ENCODE measurements at places on chromosomes 1 and 21. TPM values are rescaled to one million over a fixed set of nuclear protein-coding genes. Genes with fewer than 3 reads are reported as not detected.

DNA sequence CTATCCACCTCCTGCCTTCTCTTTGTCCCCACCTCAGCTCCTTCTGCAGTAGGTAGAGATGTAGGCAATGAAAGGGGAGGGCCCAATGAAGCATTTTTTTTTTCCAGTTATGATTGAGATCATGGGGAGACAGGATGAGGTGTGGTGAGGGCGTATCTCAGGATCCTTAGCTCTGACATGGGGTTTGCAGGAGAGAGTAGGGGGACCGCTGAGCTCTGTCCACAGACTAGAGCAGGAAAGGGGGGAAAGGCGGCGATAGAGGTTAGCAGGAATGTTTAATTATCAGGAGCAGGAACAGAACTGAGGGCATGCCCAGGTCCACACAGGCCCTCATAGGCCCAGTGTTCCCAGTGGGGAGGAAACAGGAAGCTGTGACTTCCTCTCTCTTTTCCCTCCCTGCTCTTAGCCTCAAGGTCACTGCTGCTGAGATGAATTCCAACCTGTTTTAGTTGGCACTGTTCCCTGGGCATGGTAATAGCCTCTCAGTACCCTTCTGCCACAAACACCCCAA is 901 bp upstream of the RXFP4 start:
- DNase-seq, result peak; percentile 52

DNA sequence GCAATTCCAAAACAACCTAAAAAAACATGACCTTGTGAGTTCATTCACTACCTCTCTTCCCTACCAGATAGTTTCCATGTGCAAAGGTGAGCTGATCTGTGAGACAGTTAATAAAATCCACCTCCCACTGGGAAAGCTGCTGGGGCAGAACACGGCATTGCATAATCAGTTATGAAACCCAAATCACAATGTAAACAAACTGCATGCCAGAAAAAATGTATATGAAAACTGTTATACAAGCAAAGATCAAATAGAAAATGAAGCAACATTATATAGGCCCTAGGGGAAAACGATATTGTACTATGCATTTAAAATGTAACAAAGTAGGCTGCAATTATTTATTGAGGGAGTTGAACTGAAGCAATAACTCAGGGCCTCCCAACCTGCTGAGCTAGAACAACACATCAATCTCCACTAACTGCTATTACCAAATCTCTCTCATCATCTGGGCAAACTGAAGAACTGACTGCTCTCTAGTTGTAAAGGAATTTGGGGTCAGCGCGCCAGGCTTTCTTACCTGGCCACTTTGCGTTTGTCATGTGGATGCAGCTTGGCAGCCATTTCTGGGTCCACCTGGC is 31.0 kb downstream of the TRIT1 start:
- no peak for DNase-seq

- DNase-seq, result no peak
These were observed 7.2 kb upstream of the HHAT start for GRCh38 chr1:210321552-210321951.

DNA sequence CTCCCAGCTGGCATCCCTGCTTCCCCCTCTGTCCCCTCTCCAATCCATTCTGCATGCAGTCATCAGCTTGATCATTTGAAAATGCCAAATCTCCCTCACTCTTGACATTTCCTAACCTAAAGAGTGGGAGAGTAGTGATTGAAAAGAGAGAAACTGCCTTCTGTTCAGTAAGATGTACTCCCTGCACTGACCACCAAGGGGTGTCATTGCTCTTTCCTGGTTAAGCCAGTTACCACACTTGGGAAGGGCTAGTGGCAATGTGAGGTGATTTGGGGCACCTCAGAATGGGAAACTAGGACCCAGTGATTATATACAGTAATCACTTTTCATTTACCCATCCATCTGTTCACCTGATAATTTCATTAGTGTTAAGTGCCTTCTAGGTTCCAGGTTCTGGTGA is 6.9 kb upstream of the TMEM269 start:
- no peak for DNase-seq

The FCRL2 gene
- polyA plus RNA-seq, result 0.07 TPM

The KCNK1 gene
- polyA plus RNA-seq, result 6.0 TPM

The TNFRSF25 gene
- polyA plus RNA-seq, result 4.7 TPM

The ATP5IF1 gene
- polyA plus RNA-seq, result 3,101 TPM

DNA sequence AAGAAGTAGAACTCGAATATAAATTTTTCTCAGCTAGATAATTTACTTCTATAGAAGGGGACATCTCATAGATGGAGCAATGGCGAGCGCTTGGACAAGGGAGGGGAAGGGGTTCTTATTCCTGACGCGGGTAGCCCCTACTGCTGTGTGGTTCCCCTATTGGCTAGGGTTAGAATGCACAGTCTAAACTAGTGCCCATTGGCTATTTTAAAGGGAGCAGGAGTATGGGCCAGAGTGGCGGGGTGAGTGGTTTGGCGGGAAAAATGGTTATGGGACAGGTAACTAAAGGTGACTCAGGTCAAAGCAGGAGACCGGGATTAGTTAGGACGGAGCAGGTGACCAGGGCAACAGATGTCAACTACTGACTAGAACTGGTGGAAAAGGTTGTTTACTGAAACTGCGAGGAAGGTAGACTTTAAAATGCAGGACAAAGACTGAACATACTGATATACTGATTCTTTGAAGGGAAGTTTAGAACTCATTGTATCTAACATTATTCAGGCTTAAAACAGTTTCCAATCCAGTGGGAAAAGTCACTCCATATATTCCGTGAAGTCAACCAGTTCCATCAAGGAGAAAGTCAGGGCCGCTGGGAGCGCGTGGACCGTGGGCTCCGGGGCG is 940 bp upstream of the ATAD3A start:
- DNase-seq, result no peak

DNA sequence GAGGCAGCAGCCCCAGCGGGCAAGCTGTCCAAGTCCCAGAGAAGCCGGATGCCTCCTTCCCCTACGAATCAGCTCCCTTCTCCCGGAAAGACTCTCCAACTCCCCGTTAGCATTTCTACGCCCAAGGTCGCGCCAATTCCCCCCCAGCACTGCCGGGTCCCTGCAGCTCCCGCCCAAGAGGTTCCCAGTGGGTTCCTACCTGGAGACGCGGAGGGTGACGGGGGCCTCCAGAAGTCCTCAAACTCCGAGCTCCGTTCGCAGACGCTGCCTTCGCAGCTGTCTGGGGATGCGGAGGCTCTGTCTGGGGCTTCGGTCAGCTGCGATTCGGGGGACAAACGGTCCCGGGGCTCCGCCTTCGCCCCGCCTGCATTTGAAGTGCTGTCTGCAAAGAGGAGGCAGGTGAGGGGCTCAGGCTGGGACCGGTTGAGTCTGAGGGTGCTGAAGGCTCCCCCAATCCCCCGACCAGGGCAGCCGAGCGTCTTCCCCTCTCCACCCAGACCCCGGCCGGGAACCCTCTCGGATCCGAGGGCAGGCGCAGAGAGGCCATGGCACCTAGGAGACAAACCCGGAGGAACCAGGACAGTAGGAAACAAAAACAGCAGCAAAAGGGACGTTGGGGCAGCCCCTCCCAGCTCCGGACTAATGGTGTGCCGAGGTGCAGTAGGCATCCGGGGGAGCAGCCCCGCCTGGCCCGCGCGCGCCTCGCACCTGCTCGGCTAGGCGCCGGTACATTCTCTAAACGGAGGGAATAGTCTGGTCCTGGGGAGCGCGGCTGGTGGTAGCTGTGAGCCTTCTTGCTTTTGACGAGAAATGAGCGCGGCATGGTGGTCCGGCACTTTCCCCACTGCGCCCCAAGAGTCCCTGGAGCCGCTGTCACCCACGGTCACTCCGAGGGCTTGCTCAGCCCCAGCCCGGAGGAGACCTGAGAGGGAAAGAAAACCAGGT is 3.8 kb downstream of the GFI1 start:
- peak; percentile 28 for DNase-seq

The NBPF10 gene
- polyA plus RNA-seq, result 0.19 TPM

DNA sequence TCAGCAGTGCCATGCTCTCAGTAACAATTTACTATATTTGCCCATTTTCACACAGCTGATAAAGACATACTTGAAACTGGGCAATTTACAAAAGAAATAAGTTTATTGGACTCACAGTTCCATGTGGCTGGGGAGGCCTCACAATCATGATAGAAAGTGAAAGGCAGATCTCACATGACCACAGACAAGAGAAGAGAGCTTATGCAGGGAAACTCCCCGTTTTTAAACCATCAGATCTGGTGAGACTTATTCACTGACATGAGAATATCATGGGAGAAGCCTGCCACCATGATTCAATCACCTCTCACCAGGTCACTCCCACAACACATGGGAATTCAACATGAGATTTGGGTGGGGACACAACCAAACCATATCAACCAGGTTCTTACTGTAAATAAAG is 112.1 kb upstream of the C1orf87 start:
- DNase-seq, result no peak

- DNase-seq, result no peak
These were observed 441.9 kb upstream of the ADAMTS5 start for GRCh38 chr21:27408826-27409225.

- DNase-seq, result no peak
These were observed 131.2 kb downstream of the AKT3 start for GRCh38 chr1:243718893-243719292.

GRCh38 chr1:171663854-171664575 is 11.5 kb upstream of the MYOC start:
- DNase-seq, result no peak

The KLF17 gene
- not detected for polyA plus RNA-seq

GRCh38 chr21:38490411-38491020 is 7.8 kb downstream of the ERG start:
- no peak for DNase-seq

GRCh38 chr1:245798349-245798711 is 643.5 kb downstream of the KIF26B start:
- DNase-seq, result no peak

GRCh38 chr1:163664671-163665335 is 343.0 kb downstream of the NUF2 start:
- DNase-seq, result peak; percentile 48

GRCh38 chr1:8533907-8534306 is 216.0 kb downstream of the SLC45A1 start:
- DNase-seq, result no peak

The ERG gene
- 5.9 TPM for polyA plus RNA-seq

DNA sequence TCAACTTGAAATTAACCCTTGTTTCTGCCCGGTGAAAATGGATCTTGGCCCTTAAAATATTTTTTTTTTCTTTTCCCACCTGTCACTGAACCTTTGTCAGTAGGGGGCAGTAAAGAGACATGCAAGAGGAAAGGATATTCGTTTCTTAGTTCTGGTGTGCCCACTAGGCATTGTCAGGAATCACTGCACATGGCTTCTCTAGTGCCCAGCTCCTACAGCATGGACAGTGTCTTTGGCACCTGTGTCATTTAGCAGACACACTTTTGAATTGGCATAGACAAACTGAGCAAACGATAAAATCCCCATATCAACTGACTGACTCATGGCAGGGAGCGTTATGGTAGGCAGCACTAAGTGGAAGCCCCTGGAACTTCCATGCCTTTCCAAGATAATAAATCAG is 1048.1 kb downstream of the BRINP3 start:
- DNase-seq, result no peak

DNA sequence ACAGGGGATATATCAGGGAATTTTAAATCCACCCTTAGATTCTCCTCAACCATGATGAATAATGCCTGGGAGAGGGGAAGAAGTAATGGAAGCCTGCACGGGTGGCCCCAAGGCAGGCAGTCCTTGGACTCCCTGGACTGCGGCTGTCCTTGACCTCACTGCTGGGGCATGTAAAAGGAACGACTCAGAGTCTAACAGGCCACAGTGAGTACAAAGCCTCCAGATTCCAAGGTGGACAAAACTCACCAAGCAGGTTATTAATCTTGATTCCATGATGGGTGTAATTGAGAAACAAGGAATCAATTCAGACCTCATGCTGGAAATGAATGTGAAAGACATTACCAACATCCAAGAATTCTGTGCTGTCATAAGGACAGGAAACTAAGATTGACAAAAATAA is 13.0 kb upstream of the ARHGAP29 start:
- DNase-seq, result no peak

DNA sequence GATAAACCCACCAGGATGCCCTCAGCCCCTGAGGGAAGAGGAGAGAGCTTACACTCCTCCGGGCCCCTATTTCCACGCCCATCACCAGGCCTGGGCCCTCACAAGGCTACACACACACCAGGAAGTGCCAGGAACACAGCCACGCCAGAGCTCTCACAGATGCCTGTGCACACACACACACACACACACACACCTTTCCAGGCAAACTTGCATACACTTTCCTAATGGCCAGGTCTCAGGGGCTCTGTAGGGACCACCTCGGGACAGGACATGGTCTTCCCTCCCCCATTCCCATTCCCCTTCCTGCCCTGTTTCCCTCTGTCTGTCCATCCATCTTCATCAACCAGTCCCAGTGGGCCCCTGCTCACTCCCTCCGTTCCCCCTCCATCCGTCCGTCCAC is 9.7 kb upstream of the EPHA2 start:
- no peak for DNase-seq

The ETS2 gene
- 19.0 TPM for polyA plus RNA-seq

- peak; percentile 83 for DNase-seq
These were observed at the start of gene MTARC1 for GRCh38 chr1:220786337-220787068. Gene MTARC1 (plus strand): TSS chr1:220786913. CDS start chr1:220786945, 32 bp downstream.

GRCh38 chr1:231021540-231022031 is 18.5 kb downstream of the FAM89A start:
- no peak for DNase-seq

DNA sequence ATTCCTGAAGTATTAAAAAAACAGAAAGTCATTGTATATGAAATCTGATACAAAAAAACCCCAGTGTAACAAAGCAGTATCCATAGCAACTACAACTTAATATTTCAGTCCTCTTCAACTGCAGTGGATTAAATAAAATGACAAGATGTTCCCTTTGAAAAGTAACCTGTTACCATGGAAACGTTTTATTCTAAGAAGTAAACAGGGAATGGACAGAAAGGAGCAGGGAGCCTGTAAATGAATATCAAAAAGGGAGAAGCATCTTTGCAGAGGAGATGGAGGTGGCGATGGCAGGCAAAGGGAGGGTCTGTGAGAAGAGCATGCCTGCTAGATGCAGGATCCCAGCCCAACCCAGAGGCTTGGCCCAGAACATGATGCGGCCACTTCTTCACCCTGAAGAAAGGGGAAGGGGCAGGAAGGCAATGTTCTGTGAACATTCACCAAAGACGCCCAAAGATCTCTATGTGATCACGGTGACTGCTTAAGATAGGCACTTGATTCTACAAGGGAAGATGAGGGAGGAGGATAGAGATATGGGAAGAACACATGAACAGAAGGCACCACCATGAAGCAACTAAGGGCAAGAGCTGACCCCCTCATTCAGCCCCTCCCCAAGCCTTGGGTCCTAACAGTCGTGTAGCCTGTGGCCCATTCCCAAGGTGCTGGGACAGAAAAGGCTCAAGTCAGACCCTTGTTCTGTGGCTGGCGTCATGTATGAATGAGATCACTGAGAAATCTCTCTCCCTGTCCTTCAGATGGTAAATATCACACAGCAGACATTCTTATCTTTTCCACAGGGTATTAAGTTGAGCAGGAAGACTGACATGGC is 200.0 kb downstream of the SLC45A1 start:
- DNase-seq, result no peak

DNA sequence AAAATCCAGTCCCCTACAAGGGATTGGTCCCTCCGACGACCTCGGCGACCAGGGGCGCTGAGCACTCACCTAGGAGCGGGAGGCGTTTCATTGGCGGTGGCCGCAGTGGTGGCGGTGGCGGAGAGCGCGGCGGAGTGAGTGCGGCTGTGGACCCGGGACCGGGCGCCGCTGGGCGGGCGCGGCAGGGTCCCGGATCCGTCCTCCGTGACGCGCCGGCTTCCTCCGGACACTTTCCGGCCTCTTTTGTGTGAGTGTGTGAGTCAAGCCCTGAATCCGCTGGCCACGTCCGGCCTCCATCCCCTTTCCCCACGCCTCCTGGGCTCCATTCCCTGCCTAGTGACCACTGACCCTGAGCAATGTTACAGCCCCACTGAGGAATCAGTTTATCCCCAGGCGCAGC is at the start of gene ADGRL4:
Gene ADGRL4, minus strand, starts transcription at position 167 of the 400 bp plus-strand sequence. Its CDS starts 76 bp downstream, at position 91.
- DNase-seq, result peak; percentile 72

The FAM43B gene
- 1.9 TPM for polyA plus RNA-seq

GRCh38 chr1:44318097-44319088 is 36.7 kb downstream of the ERI3 start:
- no peak for DNase-seq
